ENCODE measurements at places on chromosomes 5 and 9. TPM values are rescaled to one million over a fixed set of nuclear protein-coding genes. Genes with fewer than 3 reads are reported as not detected.

CDKN2A gene
- 5.1 TPM for total RNA-seq

SOHLH1 gene
- not detected for total RNA-seq

CNTRL gene
- 20.3 TPM for total RNA-seq

DMGDH gene
- 0.78 TPM for total RNA-seq

NTRK2 gene
- total RNA-seq = 0.98 TPM

ARHGEF37 gene
- total RNA-seq = 13.3 TPM

IRGM gene
- not detected for total RNA-seq

DNA sequence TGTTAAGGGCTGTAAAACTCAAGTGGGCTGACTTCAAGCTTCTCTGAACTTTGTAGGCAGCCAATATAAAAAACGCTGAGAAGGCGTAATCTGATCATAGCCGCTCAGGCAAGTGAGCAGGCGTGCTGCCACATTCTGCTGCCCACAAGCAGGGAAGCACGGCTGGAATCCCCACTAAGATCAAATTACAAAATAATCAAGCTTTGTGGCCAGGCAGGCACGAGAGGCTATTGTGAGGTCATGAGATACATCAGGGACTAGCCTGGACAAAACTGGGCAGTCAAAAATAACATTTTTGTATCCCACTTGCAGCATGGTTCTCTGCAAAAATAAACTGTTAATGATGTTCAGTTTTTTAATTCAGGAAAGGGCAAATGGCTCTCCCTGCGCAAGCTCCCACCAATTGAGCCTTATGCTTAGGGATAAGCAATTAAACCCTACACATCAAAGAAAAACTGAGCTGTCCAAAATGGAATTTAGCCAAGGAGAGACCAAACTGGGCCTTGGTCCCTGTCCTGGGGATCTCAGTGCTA, 64.0 kb downstream of the POU5F2 start:
- no peaks in the 10 kb centered on the region for H3K27me3 ChIP-seq
- no peaks in the 10 kb centered on the region for H3K36me3 ChIP-seq
- H3K4me1 ChIP-seq = peaks cover 9% of the 10 kb centered on the region
- H3K4me3 ChIP-seq = no peak overlapping the region
- H3K27ac ChIP-seq = no peak overlapping the region

DNA sequence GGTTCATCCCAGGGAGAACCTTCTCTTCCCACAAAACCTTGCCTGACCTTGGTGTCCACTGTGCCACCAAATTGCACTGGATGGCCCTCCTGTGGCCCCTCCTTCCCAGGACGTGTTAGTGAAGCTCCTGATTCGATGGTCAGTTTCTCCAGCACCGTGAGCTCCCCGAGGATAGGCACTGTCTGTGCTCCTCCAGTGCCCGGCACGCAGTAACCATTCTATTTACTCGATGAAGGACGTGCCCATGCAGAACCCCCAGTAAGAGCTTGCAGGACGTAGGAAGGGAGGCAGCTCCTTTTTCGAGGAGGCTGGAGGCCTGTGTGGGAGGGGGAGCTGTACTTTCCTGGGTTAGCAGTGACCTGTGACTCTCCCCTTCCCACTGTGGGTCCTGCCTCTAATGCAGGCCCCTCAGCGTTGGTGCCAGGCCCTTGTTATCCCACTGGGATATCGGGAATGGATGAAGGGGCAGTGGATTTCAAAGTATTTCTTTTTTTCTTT, 39.6 kb downstream of the HABP4 start:
- H3K36me3 ChIP-seq = peaks cover 20% of the 10 kb centered on the region
- H3K4me1 ChIP-seq = peaks cover 25% of the 10 kb centered on the region
- DNase-seq = no peak
- no peak overlapping the region for H3K4me3 ChIP-seq
- no peaks in the 10 kb centered on the region for H3K27me3 ChIP-seq

- H3K4me1 ChIP-seq = no peaks in the 10 kb centered on the region
- no peaks in the 10 kb centered on the region for H3K36me3 ChIP-seq
- no peaks in the 10 kb centered on the region for H3K27me3 ChIP-seq
- no peak overlapping the region for H3K4me3 ChIP-seq
Observed at GRCh38 chr5:130278136-130278535, 373.9 kb downstream of the CHSY3 start.

GRCh38 chr9:136119061-136119882, 597 bp upstream of the TMEM250 start:
- H3K27me3 ChIP-seq = no peaks in the 10 kb centered on the region
- peaks cover 26% of the 10 kb centered on the region for H3K4me1 ChIP-seq
- peaks cover 22% of the 10 kb centered on the region for H3K36me3 ChIP-seq
- peak overlapping the region; percentile 88 for H3K4me3 ChIP-seq
- H3K27ac ChIP-seq = peak overlapping the region; percentile 94
- no peak for DNase-seq

- no peak for DNase-seq
- no peaks in the 10 kb centered on the region for H3K36me3 ChIP-seq
- H3K27me3 ChIP-seq = no peaks in the 10 kb centered on the region
- no peak overlapping the region for H3K27ac ChIP-seq
Observed at GRCh38 chr5:1907616-1908015, 24.9 kb upstream of the IRX4 start.

- H3K4me1 ChIP-seq = no peaks in the 10 kb centered on the region
- H3K27me3 ChIP-seq = no peaks in the 10 kb centered on the region
- H3K36me3 ChIP-seq = no peaks in the 10 kb centered on the region
- no peak for DNase-seq
- H3K27ac ChIP-seq = no peak overlapping the region
Observed at GRCh38 chr5:7087719-7088297, 308.1 kb upstream of the ADCY2 start.

- DNase-seq = no peak
- no peak overlapping the region for H3K27ac ChIP-seq
- no peaks in the 10 kb centered on the region for H3K4me1 ChIP-seq
- no peaks in the 10 kb centered on the region for H3K27me3 ChIP-seq
- no peaks in the 10 kb centered on the region for H3K36me3 ChIP-seq
Observed at GRCh38 chr5:117793963-117794362, 1194.4 kb downstream of the DTWD2 start.

GRCh38 chr9:127968700-127969383, 11.9 kb downstream of the EEIG1 start:
- H3K4me3 ChIP-seq = no peak overlapping the region
- peaks cover 80% of the 10 kb centered on the region for H3K4me1 ChIP-seq
- H3K27me3 ChIP-seq = no peaks in the 10 kb centered on the region
- DNase-seq = no peak
- no peaks in the 10 kb centered on the region for H3K36me3 ChIP-seq
- peak overlapping the region; percentile 28 for H3K27ac ChIP-seq

DNA sequence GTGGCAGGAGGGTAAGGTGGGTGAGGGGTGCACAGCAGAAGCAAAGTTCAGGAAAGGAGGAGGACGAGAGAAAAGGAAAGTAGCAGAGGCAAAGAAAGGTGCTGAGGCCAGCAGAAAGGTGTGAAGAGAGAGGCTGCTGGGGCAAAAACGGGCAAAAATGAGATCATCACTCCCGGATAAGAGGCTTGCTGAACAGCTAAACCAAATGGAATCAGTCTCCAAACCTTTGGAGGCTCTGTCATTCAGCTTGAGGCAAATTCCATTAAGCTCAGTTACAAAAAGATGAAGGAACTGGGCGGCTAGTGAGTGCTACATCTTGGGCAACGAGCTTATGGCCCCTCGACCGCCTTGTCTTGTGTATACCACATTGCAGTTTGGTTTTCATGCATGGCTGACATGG, 136.4 kb downstream of the FSTL4 start:
- no peak for DNase-seq
- peaks cover 4% of the 10 kb centered on the region for H3K4me1 ChIP-seq
- no peak overlapping the region for H3K4me3 ChIP-seq
- H3K27ac ChIP-seq = no peak overlapping the region

DNA sequence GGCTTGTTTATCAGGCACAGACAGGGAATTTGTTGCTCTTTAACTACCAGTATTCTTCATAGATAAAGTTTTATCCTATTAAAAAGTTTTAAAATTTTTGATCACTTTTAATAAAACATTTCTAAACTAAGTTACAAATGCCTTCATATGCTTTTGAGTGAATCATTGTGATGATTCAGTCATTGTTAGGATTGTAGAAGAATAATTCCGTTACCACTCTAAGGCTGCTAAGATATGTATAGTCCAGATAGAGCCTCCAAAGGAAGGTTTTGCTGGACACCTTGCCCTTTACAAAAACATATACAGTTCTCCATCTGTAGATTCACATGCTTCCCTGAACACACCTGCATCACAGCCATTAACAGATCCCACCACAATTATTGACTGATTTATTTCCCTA, 233.7 kb downstream of the SPOCK1 start:
- H3K36me3 ChIP-seq = no peaks in the 10 kb centered on the region
- H3K27me3 ChIP-seq = no peaks in the 10 kb centered on the region
- DNase-seq = no peak
- no peak overlapping the region for H3K4me3 ChIP-seq
- no peak overlapping the region for H3K27ac ChIP-seq

All from upper lobe of right lung (tissue), 1 donor.